Progenitor cell of endocrine pancreas (in vitro differentiated cells): ENCODE measurements at places on chromosomes 11 and 22.

DNA sequence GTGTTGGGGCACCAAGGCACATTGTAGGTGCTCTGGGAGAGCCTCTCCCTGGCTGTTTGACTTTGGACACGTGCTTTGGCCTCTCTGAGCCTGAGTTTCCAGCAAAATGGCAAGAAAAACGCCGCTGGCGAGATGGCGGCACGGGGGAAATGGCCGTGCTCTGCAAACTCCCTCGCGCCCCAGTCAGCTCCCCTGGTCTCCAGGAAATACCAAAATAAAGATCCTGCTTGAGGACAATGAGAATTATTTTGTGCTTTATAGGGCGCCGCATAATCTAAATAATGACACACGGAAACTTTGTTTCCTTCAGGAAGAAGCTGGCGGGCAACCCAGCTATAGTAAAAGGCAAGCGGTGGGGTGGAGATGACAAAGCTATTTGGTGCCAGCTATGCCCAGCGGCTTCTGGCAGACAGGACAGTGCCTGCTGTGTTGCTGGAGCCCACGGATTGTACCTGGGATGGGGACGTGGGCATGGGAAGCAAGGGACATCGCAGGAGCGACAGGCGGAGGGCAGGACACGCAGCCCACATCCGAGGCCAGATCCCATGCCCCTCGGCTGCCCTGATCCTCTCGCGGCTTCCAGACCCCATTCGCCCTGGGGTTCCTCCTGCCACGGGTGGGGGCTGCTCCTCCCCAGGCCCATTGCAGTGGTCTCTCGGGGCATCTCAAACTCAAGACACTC, 26.3 kb upstream of the RFPL3 start:
- no peak for DNase-seq

DNA sequence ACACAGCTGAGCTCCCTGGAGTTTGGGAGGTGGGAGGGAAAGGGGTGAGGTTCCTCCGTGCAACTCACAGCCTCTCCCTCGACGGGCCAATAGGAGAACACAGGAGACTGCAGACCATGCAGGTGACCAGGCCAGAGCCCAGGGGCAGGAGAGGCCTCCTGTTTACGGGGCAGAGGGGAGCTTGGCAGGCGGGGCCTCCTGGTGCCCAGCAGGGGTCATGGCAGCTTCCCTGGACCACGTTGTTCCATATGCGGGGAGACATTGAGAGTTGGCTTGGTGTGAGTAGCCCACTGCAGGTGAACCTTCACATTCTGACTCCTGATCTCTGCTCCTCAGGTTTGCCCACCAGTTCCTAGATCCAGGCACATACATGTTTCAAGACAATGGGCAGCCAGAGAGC, 19.3 kb upstream of the XKR3 start:
- DNase-seq: no peak

GRCh38 chr22:20203552-20204201, 52.8 kb upstream of the CCDC188 start:
- DNase-seq: peak; percentile 78

DNA sequence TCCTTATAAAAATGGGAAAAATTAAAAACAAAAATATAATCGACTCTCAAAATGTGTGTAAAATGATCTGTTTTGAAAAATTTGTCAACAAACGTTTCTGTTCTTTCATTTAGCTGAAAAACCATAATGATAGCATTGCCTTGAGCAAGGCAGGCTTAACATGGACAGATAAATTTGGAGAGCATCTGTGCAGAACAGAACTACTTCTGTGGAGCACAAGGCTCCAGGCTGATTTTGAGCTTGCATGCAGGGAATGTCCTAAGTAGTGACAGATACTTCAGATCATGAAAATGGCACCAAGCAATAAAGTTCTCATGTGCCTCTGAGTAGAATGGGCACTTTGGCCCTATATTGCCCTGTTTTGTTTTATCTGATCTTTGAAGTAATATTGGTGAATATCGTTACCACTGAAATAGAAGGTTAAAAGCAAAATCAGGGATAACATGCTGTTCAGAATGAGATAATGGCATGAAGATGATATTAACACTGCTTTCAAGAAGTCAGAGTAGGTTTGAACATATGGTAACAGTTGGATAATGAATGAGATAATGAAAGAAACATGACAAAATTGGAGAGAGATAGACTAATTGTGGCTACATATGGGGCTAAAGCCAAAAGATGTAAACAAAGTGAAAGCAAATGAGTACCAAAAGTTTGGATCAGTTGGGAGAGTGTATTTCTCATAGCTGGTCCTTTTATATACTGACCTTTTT, 730.5 kb upstream of the CCDC179 start:
- no peak for DNase-seq

DNA sequence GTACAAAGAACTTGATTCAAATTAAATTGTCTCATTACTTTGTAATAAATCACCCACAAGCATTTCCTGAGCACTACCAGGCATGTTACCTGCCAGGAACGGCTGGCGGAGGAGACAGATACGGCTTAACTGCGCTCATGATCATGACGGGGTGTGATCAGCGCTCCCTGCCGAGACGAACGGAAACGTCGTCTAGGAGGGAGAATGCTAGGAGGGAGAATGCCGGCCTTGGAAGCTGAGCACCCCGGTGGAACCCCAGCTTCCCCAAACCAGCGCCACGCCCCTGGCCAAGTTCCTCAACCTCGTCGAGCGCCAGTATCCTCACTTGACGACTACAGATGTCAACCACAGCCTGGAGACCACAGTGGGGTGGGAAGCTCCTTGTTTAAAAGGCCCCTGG, 272.8 kb downstream of the CTTN start:
- no peak for DNase-seq

GRCh38 chr11:15159085-15159484, 44.4 kb downstream of the INSC start:
- no peak for DNase-seq

GRCh38 chr11:69654001-69654659, 13.2 kb downstream of the CCND1 start:
- no peak for DNase-seq

GRCh38 chr11:35303596-35304385, 115.6 kb downstream of the SLC1A2 start:
- DNase-seq: no peak
